ENCODE measurements at places on chromosomes 6 and 20. TPM values are rescaled to one million over a fixed set of nuclear protein-coding genes. Genes with fewer than 3 reads are reported as not detected.

- DNase-seq, result no peak
Measured at GRCh38 chr6:149254253-149254652, 63.3 kb upstream of the TAB2 start.

DNA sequence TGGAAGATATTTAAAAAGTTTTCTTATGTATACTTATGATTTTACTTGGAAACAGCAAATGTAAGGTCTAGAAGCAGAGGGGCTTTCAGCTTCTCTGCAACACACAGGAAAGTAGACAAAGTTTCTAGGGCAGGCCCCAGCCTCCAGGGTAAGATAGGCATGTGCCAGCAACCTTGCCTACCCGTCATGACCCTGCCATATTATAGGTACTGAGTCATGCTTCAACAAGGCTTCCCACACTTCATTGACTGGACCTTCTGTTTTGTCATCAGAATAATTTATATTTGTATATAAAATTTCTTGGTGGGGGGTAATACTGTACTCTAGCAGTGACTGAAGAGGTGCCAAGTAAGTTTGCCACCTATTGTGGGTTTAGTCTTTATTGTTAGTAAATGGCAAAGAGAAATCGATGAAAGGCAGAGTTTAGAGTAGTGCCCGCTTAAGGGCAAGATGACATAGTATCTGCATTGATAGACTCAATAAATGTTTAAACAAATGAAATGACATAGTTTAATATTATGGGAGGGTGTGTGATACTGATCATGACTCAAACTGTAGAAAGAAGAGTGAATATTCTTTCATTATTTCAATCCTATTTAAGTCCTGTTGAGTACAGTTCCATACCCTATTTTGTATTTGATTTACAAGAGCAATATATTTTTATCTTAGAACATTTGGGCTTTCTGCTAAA lies 95.6 kb downstream of the JARID2 start:
- no peak for DNase-seq

- DNase-seq, result peak; percentile 5
Measured at GRCh38 chr6:157640746-157641451, 182.1 kb upstream of the SNX9 start.

- peak; percentile 65 for DNase-seq
Measured at GRCh38 chr20:4813076-4813862, 91.6 kb downstream of the PRND start.

DNA sequence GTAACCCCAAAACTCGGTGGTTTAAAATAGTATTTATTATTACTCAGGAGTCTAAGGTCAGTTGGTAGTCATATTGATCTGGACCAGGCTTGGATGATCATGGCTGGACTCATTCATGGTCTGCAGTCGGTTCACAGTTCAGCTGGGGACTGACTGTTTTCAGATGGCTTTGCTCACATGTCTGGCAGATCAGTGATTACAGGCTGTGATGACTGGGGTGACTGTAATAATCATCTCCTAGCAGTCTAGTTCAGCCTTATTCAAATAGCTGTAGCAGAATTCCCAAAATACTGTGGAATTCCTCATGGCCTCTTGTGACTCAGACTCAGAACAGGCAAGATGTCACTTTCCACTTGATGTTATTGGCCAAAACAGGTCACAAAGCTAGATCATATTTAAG lies 16.4 kb upstream of the NT5DC1 start:
- no peak for DNase-seq

DNA sequence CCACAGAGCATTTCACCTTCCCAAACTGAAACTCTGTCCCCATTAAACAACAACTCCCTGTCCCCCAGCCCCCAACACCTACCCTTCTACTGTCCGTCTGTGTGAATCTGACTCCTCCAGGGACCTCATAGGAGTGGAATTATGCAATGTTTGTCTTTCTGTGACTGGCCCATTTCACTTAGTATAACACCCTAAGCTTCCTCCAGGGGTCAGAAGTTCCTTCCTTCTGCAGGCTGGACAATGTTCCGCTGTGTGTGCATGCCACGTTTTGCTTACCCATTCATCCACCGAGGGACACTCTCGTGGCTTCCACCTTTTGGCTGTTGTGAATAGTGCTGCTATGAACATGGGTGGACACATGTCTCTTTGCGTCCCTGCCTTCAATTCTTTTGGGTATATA lies 37.6 kb upstream of the MPC1 start:
- DNase-seq, result no peak

GRCh38 chr20:57936636-57937385 lies 227.0 kb upstream of the PMEPA1 start:
- no peak for DNase-seq

GRCh38 chr20:20611167-20611566 lies 101.3 kb downstream of the RALGAPA2 start:
- DNase-seq, result no peak

Gene PTPRK
- 39.6 TPM for total RNA-seq

- DNase-seq, result no peak
Measured at GRCh38 chr6:140181876-140182275, 807.4 kb upstream of the CITED2 start.

GRCh38 chr6:166526937-166527336 lies 59.5 kb downstream of the RAMACL start:
- no peak for DNase-seq

Gene PRKN
- total RNA-seq, result 17.3 TPM

DNA sequence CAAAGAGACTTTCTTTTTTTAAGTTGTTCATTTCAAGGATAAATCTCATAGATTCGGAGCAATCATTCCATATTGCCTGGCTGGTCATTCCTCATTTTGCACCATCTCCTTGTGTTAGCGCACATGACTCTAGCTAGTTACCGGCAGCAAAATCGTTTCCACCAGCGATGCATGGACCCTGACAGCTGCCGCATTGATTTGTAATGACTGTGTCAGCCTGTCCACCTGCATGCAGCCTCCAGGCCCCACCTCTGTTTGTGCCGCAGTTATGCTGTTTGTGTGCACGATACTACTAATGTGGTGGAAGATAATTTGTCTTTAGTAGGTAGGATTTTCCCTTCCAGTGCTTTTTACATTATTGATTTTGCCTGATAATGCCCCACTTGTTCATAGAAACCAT lies 164.0 kb downstream of the TBC1D7 start:
- no peak for DNase-seq

Gene BANF2
- not detected for total RNA-seq

Gene OR2J1
- total RNA-seq, result not detected

GRCh38 chr6:170437719-170438401 lies 115.2 kb downstream of the PSMB1 start:
- DNase-seq, result peak; percentile 19

Gene RCAN2
- 235 TPM for total RNA-seq

GRCh38 chr6:5506597-5506996 lies 245.3 kb downstream of the FARS2 start:
- no peak for DNase-seq

Gene TRIM10
- not detected for total RNA-seq

DNA sequence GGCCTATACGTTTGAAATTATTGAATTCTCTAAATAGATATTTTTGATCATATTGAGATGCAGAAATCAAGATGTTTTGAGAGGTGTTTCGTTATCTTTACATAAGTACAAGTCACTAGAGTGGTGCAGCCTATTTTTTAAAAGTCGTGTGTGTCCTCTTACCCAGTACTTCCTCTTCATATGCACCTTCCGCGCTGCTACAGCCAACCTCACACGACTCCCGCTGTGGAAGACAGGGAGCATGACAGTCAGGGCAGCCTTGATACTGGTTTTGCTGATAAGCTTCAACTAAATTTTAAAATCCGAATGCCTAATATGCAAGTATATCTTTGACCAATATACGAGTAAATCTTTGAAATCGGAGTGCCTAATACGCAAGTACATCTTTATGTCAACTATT lies 16.3 kb downstream of the ROS1 start:
- DNase-seq, result no peak

Gene PPP1R16B
- total RNA-seq, result 13.4 TPM

- DNase-seq, result no peak
Measured at GRCh38 chr6:108904741-108905140, 56.5 kb downstream of the ARMC2 start.

DNA sequence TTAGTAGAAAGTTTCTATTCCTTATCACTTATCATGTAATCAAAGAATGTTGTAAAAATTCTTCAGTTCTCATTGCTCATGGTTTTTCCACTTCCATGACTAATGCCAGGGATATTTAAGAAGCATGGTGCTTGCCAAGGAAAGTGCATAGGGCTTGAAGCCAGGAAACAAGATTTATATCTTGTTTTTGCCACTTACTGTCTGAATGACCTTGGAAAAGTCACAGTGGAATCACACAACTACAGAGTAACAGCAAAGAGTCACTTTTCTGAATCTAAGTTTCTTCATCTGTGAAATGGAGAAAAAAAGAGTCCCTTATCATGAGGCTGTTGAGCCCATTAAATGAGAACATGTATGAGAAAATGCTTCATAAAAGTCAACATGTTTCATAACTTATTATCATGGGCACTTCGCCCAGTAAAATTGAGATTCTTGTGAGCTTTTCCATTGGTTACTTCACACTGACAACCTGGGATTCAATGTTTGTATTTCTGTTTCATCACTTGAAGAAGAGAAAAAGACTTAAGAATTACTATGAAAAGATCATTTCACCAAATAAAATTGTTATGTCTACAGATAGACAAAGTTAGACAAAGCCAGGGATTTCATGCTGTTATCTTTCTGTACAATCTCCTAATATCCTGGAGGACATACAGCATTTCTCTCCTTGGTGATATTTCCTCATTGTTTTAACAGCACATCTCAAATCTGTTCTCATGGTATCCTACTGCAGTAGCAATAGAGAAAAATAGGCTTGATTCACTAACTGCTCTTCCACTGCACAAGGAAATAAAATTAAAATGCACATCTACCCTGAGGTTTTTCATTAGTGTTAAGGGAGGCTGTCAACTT lies 7.6 kb upstream of the BMP5 start:
- no peak for DNase-seq

GRCh38 chr20:47568019-47568418 lies 66.3 kb downstream of the NCOA3 start:
- DNase-seq, result no peak

Gene BHLHE23
- total RNA-seq, result not detected

GRCh38 chr20:11467436-11467835 lies 450.3 kb upstream of the BTBD3 start:
- DNase-seq, result no peak

- DNase-seq, result no peak
Measured at GRCh38 chr6:112307707-112308106, 39.4 kb upstream of the RFPL4B start.

Gene ENPP3
- 1.7 TPM for total RNA-seq

Gene DPPA5
- total RNA-seq, result not detected

Gene WFDC10B
- not detected for total RNA-seq

Gene PDE10A
- 17.1 TPM for total RNA-seq

Gene LY6G6D
- total RNA-seq, result not detected

Gene GABRR1
- total RNA-seq, result 1.8 TPM

Gene SIRPA
- 41.4 TPM for total RNA-seq

Gene CLVS2
- total RNA-seq, result 0.03 TPM

GRCh38 chr20:62485062-62485700 lies 9.4 kb upstream of the GATA5 start:
- no peak for DNase-seq

GRCh38 chr6:17867880-17868279 lies 119.6 kb downstream of the KIF13A start:
- no peak for DNase-seq

Gene AKAP12
- 77.7 TPM for total RNA-seq

DNA sequence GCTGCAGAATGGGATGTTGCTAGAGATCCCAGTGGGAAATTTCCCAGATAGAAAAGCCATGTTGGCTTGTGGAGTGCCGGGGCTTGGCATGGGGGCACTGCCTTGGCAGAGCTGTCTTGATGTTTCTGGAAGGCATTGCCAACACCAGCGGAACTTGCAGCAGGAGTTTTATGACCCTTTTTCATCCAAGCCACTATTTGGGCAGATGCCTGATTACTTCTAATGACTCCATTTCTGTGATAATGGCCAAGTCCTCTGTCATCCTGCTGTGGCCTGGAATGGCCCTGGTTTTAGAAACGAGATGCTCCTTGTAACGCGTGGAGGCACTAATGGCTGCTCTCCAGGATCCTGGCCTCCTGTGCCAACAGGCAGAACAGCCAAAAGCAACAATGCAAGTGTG lies 229.0 kb downstream of the ZNF217 start:
- DNase-seq, result no peak

- DNase-seq, result no peak
Measured at GRCh38 chr6:89430201-89430962, 2.6 kb upstream of the ANKRD6 start.

- DNase-seq, result no peak
Measured at GRCh38 chr6:87101067-87101466, 6.2 kb upstream of the CGA start.

GRCh38 chr6:144993870-144994269 lies 708.7 kb downstream of the UTRN start:
- no peak for DNase-seq

Gene PDSS2
- total RNA-seq, result 12.9 TPM

DNA sequence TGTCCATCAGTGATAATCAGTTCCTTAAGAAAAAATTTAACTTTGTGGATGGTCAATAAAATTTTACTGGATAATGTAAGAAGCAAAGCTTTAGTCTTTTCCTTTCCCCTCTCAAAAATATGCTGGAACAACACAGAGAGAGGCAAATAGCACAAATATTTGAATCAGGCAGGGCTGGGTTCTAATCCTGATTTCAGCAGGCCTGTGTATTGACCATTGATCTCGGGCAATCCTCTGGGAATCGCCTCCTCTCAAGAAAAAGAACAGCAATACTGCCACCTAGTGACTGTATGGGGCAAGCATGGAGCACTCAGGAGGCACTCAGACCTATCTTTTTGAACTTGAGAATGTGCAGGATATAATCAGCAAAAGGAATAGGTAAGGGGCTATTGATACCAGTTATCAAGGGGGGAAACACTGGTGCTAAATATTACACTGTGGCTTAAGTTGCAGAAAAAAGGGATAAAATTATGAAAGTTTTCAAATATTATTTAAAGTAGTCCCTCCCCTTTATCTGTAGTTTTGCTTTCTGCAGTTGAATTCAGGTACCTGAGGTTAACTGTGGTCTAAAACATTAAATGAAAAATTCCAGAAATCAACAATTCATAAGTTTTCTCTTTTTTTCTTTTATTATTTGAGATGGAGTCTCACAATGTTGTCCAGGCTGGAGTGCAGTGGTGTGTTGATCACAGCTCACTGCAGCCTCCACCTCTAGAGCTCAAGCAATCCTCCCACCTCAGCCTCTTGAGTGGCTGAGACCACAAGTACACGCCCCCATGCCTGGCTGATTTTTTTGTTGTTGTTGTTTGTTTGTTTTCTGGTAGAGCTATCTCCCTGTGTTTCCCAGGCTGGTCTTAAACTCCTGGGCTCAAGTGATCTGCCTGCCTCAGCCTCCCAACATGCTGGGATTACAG lies 91.8 kb upstream of the NHSL1 start:
- no peak for DNase-seq

Gene CHMP4B
- total RNA-seq, result 107 TPM

- DNase-seq, result no peak
Measured at GRCh38 chr6:155340464-155341129, 26.3 kb upstream of the TFB1M start.

GRCh38 chr20:478010-478948 lies 15.9 kb upstream of the TBC1D20 start:
- DNase-seq, result no peak
